Stimulated activated CD4-positive, alpha-beta T cell treated with anti-CD3 and anti-CD28 coated beads, Interleukin-15, amount 100 ng/mL, for 1 hour (primary cell): ENCODE measurements at places on chromosomes 3 and 15.

GRCh38 chr3:188170461-188171459 is 16.8 kb downstream of the LPP start:
- DNase-seq, result no peak

- DNase-seq, result no peak
Measured at GRCh38 chr15:75545064-75545463, 34.1 kb downstream of the PTPN9 start.

- DNase-seq, result no peak
Measured at GRCh38 chr3:3735919-3736318, 63.3 kb upstream of the LRRN1 start.

- no peak for DNase-seq
Measured at GRCh38 chr3:79767905-79768267, at the start of gene ROBO1. ROBO1 (minus strand) TSS chr3:79767998.

GRCh38 chr3:25533399-25533798 is 105.3 kb downstream of the RARB start:
- no peak for DNase-seq

DNA sequence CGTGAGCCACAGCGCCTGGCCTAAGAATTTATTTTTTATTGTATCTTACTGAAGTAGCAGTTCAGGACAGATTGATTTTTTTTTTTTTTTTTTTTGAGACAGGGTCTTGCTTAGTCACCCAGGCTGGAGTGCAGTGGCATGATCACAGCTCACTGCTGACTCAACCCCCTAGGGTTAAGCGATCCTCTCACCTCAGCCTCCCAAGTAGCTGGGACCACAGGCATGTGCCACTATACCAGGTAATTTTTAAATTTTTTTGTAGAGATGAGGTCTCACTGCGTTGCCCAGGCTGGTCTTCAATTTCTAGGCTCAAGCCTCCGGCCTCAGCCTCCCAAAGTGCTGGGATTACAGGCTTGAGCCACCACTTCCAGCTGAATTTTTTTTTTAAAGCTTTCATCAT is 99.8 kb upstream of the HERC1 start:
- DNase-seq, result no peak
